ENCODE measurements at places on chromosomes 3 and 15. TPM values are rescaled to one million over a fixed set of nuclear protein-coding genes. Genes with fewer than 3 reads are reported as not detected.

- no peaks in the 10 kb centered on the region for H3K36me3 ChIP-seq
Observed at GRCh38 chr3:126422121-126422520, 27.4 kb downstream of the CFAP100 start.

DNA sequence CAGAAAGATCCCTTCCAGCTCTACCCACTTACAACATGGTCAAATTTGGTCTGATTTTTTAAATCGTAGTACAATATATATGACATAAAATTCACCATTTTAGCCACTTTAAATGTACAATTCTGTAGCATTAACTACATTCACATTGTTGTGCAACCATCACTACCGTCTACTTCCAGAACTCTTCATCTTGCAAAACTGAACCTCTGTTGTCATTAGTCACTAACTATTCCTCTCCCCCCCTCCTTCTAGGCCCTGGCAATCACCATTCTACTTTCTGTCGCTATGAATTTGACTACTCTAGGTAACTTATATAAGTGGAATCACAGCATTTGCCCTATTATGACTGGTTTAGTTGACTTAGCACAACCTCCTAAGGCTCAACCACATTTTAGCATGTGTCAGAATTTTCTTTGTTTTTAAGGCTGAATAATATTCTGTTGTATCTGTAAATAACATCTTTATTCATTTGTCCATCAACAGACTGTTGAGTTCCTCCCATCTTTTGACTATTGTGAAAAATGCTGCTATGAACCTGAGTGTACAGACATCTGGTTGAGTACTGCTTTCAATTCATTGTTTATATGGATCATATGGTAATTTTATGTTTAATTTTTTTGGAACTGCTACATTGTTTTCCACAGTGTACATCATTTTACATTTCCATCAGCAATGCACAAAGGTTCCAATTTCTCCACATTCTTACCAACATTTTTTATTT lies 35.5 kb upstream of the CCR2 start:
- H3K36me3 ChIP-seq: no peaks in the 10 kb centered on the region
- DNase-seq: no peak
- no peak overlapping the region for H3K27ac ChIP-seq
- no peaks in the 10 kb centered on the region for H3K4me1 ChIP-seq
- H3K4me3 ChIP-seq: no peak overlapping the region

DNA sequence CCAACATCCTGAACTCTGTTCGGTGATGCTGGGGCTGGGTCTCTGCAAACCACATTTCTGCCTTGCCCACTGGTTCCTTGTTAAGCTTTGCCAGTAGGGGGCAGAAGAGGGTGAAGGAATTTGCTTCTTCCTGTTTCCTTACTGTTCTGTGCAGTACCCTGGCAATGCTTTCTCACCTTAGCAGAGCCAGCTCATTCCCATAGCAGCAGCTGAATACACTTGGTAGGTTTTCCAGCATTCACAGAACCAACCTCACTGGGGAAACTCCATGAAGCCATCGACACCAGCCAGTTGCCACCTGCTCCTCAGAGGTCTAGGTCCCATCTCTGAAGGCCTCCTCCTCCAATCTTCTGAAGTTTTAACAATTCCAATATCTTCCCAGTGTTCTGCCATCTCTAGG lies 308.4 kb downstream of the PDCD6IP start:
- no peaks in the 10 kb centered on the region for H3K4me1 ChIP-seq
- no peak overlapping the region for H3K4me3 ChIP-seq
- peak; percentile 71 for DNase-seq
- H3K36me3 ChIP-seq: no peaks in the 10 kb centered on the region
- H3K27me3 ChIP-seq: no peaks in the 10 kb centered on the region

- no peak overlapping the region for H3K4me3 ChIP-seq
- no peak for DNase-seq
- H3K27ac ChIP-seq: no peak overlapping the region
- H3K36me3 ChIP-seq: no peaks in the 10 kb centered on the region
Observed at GRCh38 chr3:111608383-111608782, 13.2 kb upstream of the ZBED2 start.

DNA sequence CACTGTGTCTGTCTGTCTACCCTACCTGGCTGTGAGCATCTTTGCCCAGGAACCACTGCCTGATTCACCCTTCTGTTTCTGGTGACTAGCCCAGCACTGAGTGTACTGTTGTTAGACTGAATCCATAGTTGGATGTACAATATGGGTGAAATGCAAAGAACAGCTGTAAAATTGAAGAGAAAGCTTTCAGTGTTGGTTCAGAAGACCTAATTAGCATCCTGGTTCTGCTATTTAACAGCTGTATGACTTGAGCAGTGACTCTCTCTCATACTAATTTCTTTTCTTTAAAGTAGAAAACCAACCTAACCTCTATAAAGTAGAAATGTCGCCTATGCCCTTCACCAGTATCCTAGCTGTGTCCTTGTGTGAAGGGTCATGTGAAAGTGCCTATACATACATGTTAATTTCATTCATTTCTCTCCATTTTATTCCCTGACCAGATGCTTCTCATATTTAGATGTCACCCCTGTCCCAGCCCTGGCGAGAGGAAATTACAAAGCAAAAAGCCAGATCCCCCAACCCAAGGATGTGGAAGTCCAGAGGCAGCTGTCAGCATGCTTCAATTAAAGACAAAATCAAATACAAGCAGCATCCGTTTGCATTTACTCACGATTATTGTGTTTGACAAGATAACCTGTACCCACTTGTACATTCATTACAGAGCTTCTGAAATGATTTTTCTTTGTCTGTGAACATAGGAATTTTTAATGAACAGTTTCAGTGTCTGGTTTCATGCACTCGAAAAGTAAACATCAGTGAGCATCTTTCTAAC lies 305.7 kb upstream of the ICE2 start:
- H3K4me3 ChIP-seq: no peak overlapping the region
- no peak overlapping the region for H3K27ac ChIP-seq
- DNase-seq: no peak
- H3K27me3 ChIP-seq: peaks cover 26% of the 10 kb centered on the region
- no peaks in the 10 kb centered on the region for H3K36me3 ChIP-seq

DNA sequence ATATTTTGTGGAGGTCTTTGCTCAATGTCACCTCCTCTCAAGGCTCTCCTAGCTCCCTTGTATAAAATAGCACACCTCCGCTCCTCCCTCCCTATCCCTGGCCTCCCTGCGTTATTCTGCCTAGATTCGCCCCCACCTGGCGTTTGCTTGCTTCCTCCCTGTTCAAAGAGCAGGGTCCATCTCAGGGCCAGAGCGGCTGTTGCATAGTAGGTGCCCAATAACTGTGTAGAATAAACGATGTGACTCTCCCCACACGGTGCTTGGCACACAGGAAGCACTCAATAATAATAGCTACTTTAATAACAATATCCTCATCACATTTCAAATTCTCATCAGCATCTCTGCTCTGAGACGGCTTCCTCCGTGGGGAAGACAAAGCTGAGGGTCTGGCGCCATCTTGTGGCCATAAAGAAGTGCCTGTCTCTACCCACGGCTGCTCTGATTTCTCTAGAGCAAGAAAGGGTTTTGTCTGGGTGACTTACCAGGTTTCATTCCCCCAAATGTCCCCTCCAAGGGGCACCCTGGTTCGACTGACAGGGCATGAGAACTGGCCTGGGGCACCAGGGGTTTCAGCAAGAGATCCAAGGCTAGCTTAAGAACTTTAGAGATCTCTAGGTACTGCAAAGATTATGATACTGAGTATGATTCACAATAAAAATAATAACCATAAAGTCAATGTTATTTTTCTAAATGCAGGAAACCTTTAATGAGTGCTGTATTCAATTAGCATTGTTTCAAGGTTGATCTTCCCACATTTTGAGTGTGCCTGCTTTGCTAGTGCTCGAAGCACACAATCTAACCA lies 16.1 kb downstream of the CD276 start:
- no peaks in the 10 kb centered on the region for H3K36me3 ChIP-seq
- H3K4me1 ChIP-seq: no peaks in the 10 kb centered on the region
- peak; percentile 89 for DNase-seq
- H3K27me3 ChIP-seq: no peaks in the 10 kb centered on the region

GRCh38 chr3:154135511-154136173 lies 14.5 kb downstream of the ARHGEF26 start:
- H3K4me1 ChIP-seq: no peaks in the 10 kb centered on the region
- H3K36me3 ChIP-seq: no peaks in the 10 kb centered on the region
- no peak overlapping the region for H3K27ac ChIP-seq
- no peak for DNase-seq

GRCh38 chr3:178673529-178673928 lies 137.3 kb downstream of the KCNMB2 start:
- no peak for DNase-seq
- H3K36me3 ChIP-seq: no peaks in the 10 kb centered on the region
- H3K4me3 ChIP-seq: no peak overlapping the region
- peaks cover 20% of the 10 kb centered on the region for H3K4me1 ChIP-seq
- H3K27ac ChIP-seq: no peak overlapping the region

- peaks cover 6% of the 10 kb centered on the region for H3K4me1 ChIP-seq
- no peaks in the 10 kb centered on the region for H3K27me3 ChIP-seq
- H3K36me3 ChIP-seq: no peaks in the 10 kb centered on the region
- no peak overlapping the region for H3K4me3 ChIP-seq
- DNase-seq: peak; percentile 8
- no peak overlapping the region for H3K27ac ChIP-seq
Observed at GRCh38 chr3:159619341-159619885, 369.2 kb upstream of the IL12A start.

Gene RASL12
- total RNA-seq: 7.0 TPM

Gene CADPS
- 57.8 TPM for total RNA-seq

Gene HYKK
- total RNA-seq: 6.1 TPM

Gene ARGFX
- not detected for total RNA-seq

Gene C15orf39
- 35.1 TPM for total RNA-seq

Gene ANKUB1
- not detected for total RNA-seq
